ENCODE measurements at places on chromosomes 13 and 19.

GRCh38 chr13:105016266-105016665, 1519.2 kb downstream of the EFNB2 start:
- DNase-seq = no peak

DNA sequence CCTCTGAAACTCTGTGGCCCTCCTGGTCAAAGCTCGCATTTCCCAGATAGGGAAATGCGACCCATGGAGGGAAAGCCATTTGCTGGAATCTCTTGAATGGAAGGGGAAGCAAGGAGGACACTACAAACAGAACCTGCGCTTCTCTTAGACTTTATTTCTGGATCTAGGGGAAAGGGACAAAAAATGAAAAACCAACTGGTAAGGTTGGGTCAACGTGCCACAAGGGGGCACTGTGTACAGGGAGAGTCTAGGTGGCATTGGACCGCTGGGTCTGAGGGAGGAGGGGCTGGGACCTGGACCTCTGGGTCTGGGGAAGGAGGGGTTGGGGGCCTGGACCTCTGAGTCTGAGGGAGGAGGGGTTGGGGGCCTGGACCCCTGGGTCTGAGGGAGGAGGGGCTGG, 5.0 kb downstream of the KLK4 start:
- no peak for DNase-seq

- DNase-seq = no peak
These were observed 3.1 kb downstream of the TMEM86B start for GRCh38 chr19:55225415-55225958.

- no peak for DNase-seq
These were observed 11.2 kb upstream of the PRR19 start for GRCh38 chr19:42290523-42291434.

DNA sequence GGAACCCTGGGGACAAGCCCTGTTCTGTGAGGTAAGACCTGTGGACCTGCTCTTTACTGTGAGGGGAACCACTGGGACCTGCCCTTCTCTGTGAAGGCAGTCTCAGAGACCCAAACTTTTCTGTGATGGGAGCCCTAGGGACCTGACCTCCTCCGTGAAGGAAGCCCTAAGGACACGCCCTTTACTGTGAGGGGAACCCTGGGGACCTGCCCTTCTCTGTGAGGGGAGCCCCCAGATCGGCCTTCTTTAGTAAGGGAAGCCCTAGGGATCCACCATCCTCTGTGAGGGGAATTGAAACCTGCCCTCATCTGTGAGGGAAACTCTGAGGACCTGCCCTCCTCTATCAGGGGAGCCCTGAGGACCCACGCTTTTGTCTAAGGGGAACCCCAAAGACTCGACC, 343.5 kb downstream of the UQCRFS1 start:
- no peak for DNase-seq

DNA sequence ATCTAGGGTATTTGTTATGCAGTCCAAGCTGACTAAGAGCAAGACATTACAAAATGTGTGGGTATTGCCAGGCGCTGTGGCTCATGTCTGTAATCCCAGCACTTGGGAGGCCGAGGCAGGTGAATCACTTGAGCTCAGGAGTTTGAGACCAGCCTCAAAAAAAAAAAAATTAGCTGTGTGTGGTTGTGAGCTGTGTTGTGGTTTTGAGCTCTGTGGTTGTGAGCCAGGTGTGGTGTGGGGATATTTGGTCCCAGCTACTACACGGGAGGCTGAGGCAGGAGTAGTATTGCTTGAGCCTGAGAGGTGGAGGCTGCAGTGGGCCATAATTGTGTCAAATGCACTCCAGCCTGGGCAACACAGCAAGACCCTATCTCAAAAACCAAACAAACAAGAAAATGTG, 5.6 kb upstream of the KEAP1 start:
- DNase-seq = no peak

GRCh38 chr13:43232144-43232872, 208.9 kb downstream of the DNAJC15 start:
- no peak for DNase-seq

GRCh38 chr13:26382366-26382765, 128.4 kb downstream of the CDK8 start:
- no peak for DNase-seq

- no peak for DNase-seq
These were observed 90.2 kb downstream of the GPC6 start for GRCh38 chr13:93316841-93317240.

DNA sequence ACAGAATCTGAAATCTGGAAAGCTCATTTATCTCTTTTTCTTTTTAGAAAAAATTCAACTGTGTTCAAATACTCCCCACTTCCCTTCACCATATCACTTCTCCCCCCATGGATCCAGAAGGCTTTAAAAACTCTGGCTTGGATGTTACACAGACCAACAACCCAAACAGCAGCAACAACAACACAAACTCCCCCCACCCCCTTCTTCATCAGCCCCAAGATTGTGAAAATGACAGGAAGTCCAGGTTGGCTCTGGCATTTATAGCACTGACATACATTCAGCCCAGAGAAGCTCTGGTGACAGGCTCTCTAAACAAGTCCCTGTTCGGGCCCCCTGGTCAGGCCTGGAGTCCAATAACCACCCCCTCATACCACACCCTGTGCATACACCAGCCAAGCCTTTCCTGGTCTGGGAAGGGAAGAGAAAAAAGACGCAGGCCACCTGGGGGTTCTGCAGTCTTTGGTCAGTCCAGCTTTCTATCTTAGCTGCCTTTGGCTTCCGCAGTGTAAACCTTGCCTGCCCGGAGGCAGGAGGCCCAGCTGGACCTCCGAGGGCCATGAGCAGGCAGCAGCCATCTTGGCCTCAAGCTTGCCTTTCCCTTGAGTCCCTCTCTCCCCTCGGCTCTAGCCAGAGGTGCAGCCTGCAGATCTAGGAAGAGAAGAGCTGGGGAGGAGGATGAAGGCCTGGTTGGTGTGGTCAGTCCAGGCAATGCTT, 6.8 kb downstream of the CDX2 start:
- no peak for DNase-seq

- DNase-seq = no peak
These were observed 22.2 kb downstream of the NFIX start for GRCh38 chr19:13017306-13018034.

GRCh38 chr19:49229416-49229815, 71.8 kb downstream of the TRPM4 start:
- DNase-seq = no peak

GRCh38 chr13:28659621-28659970, 666 bp downstream of the POMP start:
- DNase-seq = no peak

- peak; percentile 3 for DNase-seq
These were observed 34.2 kb downstream of the TDRD3 start for GRCh38 chr13:60431108-60431700.

GRCh38 chr19:21492947-21493906, 12.2 kb upstream of the ZNF429 start:
- no peak for DNase-seq

DNA sequence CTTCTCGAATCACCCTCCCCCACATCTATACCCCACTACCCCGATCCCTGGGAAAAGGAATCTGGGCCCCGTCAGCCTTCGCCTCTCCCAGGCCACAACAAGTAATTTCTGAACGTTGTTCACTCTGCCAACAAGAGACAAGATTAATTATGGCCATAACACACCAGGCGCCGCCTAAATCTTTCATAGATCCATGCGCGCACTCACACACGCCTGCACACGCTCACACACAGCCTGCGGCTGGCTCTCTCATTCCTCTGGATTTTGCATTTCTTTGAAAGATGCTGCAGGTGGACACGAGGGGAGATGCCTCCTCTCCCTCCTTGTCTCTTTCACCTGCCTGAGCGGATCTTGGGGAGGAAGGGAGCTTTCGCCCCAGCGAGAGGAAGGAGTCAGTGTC, 17.1 kb downstream of the ZNRF4 start:
- no peak for DNase-seq

- peak; percentile 87 for DNase-seq
These were observed 11.3 kb upstream of the UBL3 start for GRCh38 chr13:29861694-29862110.

GRCh38 chr13:76043874-76044273, 407.7 kb downstream of the LMO7 start:
- no peak for DNase-seq

- DNase-seq = no peak
These were observed 20.2 kb upstream of the PNMA8B start for GRCh38 chr19:46515879-46516350.

- DNase-seq = no peak
These were observed 411.0 kb downstream of the HS6ST3 start for GRCh38 chr13:96500953-96501352.

GRCh38 chr13:91056746-91057145, 290.7 kb upstream of the MIR17HG start:
- no peak for DNase-seq

DNA sequence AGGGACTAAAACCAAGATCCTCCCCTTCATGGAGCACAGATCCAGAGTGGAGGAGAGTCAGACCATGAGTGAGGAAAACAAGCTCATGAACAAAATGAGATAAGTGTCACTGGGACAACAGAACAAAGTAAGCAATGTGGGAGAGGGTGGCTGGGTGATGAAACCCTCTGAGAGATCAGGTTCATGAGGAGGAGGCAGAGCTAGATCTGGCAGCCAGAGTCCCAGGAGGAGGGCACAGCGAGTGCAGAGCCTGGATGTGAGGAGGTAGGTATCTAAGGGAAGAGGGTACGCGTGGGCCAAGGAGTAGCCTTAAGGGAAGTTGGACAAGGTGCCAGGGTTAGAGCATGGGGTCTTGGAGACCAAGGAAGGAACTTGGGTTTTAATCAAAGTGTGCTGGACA, 1311.9 kb downstream of the UQCRFS1 start:
- no peak for DNase-seq

GRCh38 chr13:107480130-107480529, 735.2 kb downstream of the LIG4 start:
- no peak for DNase-seq

DNA sequence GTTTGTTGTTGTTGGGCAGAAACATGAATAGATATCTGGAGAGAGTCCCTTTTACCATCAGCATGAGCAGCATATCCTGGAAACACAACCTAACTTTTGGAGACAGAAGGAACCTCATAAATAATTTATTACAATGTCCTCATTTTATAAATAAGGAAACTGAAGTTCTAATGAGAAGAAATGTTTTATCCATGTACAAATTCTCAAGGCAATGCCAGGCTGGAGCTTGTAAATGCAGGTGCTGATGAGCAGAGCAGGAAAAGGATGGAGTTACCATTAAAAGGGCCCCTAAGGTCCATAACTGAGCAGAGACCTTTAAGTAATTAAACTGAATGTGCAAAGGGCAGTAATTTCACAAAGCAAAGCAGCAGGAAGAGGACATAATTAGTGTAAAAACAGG, 17.3 kb downstream of the LCP1 start:
- DNase-seq = no peak

DNA sequence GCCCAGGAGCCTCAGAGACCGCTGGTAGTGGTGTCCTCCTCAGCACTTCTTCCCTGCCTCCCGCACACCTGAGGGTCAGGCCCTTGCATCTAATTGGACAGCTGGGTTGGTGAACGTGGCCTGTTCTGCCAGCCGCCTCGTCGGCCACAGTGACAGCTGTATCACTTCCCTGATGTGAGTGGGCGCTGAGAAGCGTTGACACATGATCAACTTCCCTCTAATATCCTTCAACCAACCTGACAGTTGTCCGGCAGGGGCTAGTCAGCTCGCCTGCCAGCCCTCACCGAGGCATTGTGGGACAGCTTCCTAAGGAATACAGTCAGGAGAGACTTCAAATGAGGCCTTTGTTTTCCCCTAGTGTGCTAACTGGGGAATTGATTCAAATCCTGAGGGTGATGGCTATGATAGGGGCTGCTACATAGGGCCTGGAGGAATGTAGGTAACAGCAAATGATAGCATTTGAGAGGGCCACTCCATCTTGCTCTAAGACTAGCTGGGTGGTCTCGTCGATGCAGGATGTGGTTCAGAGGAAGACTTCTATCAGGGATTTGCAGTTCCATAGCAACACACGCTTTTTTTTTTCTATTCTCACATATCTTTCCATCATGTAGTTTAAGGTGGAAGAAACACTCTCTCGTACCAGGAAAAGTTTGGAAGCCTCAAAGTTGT, 230.8 kb downstream of the TSHZ3 start:
- DNase-seq = no peak

DNA sequence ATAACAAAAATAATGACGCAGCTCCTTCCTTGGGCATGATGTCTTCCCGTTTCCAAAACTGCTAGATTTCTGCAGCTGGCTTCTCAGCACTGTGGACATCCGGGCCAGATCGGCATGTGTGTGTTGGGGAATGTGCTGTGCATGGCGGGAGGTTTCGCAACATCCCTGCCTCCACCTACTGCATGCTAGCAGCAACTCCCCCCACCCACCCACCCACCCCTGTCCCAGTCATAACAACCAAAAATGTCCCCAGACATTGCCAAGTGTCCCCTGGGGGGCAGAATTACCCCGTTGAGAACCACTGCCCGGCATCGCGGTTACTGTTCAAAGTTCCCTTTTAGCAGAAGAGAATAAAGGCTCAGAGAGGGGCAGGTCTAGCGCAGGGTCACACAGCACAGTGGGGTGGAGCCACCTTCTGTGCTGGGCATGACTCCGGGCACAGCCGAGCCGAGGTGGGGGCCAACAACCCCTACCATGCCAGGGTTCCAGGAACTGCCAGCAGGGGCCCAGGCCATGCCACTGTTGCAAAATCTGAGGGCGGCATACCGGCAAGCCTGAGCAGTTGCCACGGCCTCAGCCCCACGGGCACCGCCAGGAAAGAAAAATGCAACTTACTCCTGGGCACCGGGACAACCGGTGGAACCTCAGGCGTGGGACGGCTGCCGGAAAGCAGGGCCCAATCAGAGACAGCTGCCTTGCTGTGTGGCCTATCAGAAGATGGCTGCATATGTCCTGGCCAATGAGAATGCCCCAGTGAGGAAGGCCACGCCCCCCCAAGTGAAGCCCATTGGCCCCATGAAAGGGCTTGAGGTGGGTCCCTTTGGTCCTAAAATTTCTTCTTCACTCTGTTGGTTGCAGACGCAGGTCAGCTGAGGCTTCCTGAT, 22.5 kb upstream of the NFIC start:
- no peak for DNase-seq

DNA sequence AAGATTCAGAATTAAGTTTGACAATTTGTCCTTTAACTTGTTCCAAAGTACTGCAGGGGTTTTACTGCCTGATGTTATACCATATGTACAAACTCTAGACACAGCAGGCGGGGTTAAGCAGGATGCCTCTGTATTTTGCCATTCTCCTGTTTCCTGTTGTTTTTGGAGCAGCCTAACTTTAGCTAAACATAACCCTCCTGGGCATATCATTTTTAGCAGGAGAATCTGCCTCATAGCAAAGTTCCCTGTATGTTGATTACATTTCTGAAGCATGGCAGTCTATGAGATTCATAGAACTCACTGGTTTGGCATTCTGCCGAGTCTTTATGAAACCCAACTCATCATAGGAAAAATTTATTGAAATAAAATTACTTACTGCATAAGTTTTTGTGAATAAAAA, 5.2 kb downstream of the LHFPL6 start:
- no peak for DNase-seq

DNA sequence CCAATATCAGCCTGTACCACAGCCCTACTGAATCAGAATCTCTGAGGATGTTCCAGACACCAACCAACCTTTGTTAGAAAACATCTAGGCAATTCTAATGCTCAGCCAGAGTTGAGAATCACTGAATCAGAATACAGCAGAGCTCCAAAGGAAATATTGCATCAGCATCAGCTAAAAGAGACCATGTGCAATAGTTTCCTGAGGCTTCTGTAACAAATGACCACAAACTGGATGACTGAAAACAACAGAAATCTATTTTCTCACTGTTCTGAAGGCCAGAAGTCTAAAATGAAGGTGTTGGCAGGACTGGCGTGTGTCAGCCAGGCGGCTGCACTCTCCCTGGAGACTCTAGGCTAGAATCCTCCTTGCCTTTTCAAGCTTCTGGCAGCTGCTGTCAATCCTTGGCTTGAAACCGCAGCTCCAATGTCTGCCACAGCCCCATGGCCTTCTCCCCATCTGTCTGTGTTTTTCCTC, 1.2 kb upstream of the DCT start:
- no peak for DNase-seq
